LHCN-M2 (cell line): ENCODE measurements at places on chromosomes 4 and X.
A peak's percentile ranks its signal among the peaks of the same experiment; 100 is the strongest.

DNA sequence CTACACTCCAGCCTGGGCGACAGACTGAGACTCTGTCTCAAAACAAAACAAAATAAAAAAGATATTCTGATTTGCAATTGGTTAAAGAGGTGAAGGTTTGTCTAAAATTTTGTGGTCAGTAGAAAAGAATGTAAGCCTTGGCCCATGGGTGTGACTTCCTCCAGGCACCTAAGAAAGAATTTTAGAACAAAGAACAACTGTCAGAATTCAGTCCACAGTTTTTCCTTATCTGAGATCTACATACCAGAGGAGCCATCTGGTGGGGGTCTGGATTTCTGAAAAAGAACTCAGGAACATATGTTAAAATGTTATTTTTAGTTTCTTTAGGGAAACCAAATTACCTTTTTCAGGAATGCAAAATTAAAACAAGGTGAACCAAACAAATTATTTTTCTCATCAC, 434.1 kb downstream of the ANKRD50 start:
- peak; percentile 6 for DNase-seq

GRCh38 chrX:68732906-68733493, 85.5 kb downstream of the STARD8 start:
- DNase-seq, result peak; percentile 35

DNA sequence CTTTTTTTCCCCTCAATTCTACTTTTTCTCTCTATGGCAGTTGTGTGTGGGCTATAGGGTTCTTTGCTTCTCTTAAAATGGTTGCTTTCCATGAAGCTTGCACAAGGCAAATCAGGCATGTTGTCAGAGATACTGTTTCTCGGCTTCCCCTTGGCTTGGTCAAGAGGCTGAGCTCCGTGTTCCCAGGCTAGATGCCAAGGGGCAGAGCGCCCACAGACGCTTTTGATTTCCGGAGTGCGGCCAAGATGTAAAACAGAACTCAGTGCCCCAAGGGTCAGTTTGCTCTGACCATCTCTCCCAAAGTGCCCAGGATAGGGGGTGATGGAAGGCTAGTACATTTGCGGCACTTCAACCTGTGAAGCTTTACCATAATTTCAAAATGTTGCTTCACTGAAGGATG, 64.2 kb upstream of the DIPK2B start:
- DNase-seq, result no peak

- no peak for DNase-seq
These were observed 921.3 kb downstream of the NLGN4X start for GRCh38 chrX:5307416-5307815.
